ENCODE measurements at places on chromosomes 12 and 14.
A peak's percentile ranks its signal among the peaks of the same experiment; 100 is the strongest.

- DNase-seq, result peak; percentile 7
Observed at GRCh38 chr14:29865299-29865698, 62.3 kb downstream of the PRKD1 start.

- DNase-seq, result no peak
Observed at GRCh38 chr12:110822821-110823415, 23.9 kb upstream of the CCDC63 start.

- no peak for DNase-seq
Observed at GRCh38 chr12:97267594-97268202, 194.9 kb upstream of the RMST start.

GRCh38 chr12:132006056-132006680 is 56.4 kb downstream of the EP400 start:
- DNase-seq, result no peak

GRCh38 chr14:36751106-36751505 is 89.4 kb downstream of the PAX9 start:
- DNase-seq, result no peak

GRCh38 chr14:95547626-95548327 is 12.9 kb downstream of the GLRX5 start:
- DNase-seq, result no peak

Data from AG09309 (cell line).